ENCODE measurements at places on chromosomes 7 and 10. TPM values are rescaled to one million over a fixed set of nuclear protein-coding genes. Genes with fewer than 3 reads are reported as not detected.

ITPRID1 gene
- not detected for total RNA-seq

AGAP3 gene
- 51.0 TPM for total RNA-seq

- no peak for DNase-seq
- peaks cover 15% of the 10 kb centered on the region for H3K4me1 ChIP-seq
- H3K36me3 ChIP-seq: no peaks in the 10 kb centered on the region
- H3K27me3 ChIP-seq: no peaks in the 10 kb centered on the region
- no peak overlapping the region for H3K4me3 ChIP-seq
Measured at GRCh38 chr10:33134011-33134751, 176.2 kb upstream of the ITGB1 start.

- no peaks in the 10 kb centered on the region for H3K36me3 ChIP-seq
- no peak overlapping the region for H3K4me3 ChIP-seq
- no peaks in the 10 kb centered on the region for H3K4me1 ChIP-seq
Measured at GRCh38 chr10:131857156-131858117, 43.4 kb upstream of the PPP2R2D start.

- no peaks in the 10 kb centered on the region for H3K4me1 ChIP-seq
- H3K4me3 ChIP-seq: no peak overlapping the region
- no peaks in the 10 kb centered on the region for H3K36me3 ChIP-seq
- no peak for DNase-seq
- H3K27me3 ChIP-seq: no peaks in the 10 kb centered on the region
- H3K27ac ChIP-seq: no peak overlapping the region
Measured at GRCh38 chr7:29593459-29593858, 29.8 kb downstream of the PRR15 start.

GRCh38 chr7:140237390-140237789 is 60.6 kb upstream of the KDM7A start:
- no peak overlapping the region for H3K27ac ChIP-seq
- H3K27me3 ChIP-seq: peaks cover 6% of the 10 kb centered on the region
- H3K36me3 ChIP-seq: no peaks in the 10 kb centered on the region
- peaks cover 7% of the 10 kb centered on the region for H3K4me1 ChIP-seq
- H3K4me3 ChIP-seq: no peak overlapping the region

- H3K27ac ChIP-seq: no peak overlapping the region
- peak overlapping the region; percentile 64 for H3K4me3 ChIP-seq
- peaks cover 2% of the 10 kb centered on the region for H3K36me3 ChIP-seq
- DNase-seq: no peak
- peaks cover 68% of the 10 kb centered on the region for H3K4me1 ChIP-seq
Measured at GRCh38 chr10:101778781-101779543, 3.0 kb upstream of the FGF8 start.

DNA sequence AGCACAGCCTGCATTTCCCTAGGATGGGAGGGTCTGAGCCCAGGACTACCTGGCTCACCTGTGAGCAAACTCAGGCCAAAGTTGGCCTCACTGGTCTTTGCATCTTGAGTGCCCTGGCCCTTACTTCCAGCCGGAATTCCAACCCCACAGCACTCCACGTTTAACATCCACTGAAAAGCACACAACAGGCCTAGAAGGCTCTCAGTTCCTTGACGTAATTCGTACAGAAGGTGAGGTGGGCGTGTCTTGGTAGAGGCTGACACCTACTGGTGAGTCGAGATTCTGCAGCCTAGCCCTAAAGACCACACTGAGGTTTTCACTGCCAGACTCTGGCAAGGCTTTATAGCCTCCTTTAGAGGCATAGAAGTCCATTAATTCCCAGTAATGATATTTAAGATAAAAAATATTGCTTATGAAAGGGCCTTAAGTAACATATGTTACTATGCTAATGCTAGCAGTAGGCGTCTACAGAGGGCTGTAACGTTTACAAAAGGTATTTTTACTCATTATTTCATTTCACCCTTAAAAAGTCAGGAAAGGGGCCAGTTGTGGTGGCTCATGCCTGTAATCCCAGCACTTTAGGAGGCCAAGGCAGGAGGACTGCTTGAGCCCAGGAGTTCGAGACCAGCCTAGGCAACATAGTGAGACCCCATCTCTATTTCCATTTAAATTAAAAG is 95.8 kb downstream of the HIP1 start:
- H3K27me3 ChIP-seq: no peaks in the 10 kb centered on the region
- H3K4me1 ChIP-seq: peaks cover 20% of the 10 kb centered on the region
- H3K36me3 ChIP-seq: no peaks in the 10 kb centered on the region
